Stimulated activated CD4-positive, alpha-beta T cell treated with anti-CD3 and anti-CD28 coated beads, TNF-alpha, amount 100 ng/mL, for 24 hours (primary cell): ENCODE measurements at places on chromosomes 16 and 17.

GRCh38 chr16:55508271-55508921 is 476 bp upstream of the LPCAT2 start:
- no peak for DNase-seq

- DNase-seq, result no peak
Measured at GRCh38 chr17:17540278-17540906, 44.2 kb upstream of the RASD1 start.

DNA sequence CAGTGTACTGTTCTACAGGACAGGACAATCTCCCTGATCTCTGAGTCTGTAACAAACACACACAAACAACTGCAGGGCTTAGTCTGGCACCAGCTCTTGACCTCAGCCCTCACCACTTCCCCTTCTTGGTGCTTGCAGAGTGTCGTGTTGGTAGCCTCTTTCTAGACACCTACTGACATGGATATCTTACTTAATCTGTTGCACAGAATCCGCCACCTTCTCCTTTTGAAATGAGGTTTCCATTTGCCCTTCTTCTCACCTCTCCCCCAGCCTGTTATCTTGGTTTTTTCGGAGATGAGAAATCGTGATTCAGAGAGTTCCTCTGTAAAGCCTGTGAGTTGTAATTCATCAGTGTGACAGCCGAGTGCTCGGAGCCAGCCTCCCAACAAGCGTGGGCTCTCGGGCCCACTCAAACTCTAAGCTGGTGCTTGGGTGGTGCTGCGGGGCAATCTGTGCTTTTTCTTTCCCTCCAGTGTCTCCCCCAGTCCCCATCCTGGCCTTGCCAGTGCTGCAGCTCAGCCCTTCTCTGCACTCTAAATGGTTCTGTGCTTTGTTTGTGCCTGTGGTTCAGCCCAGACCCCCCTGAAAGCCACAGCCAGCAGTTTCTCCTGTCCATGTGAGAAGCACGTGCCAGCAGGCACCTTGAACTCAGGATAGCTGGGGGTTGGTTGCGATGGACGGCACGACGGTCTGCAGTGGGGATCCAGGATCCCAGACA is 28.1 kb downstream of the KIAA0513 start:
- peak; percentile 28 for DNase-seq

DNA sequence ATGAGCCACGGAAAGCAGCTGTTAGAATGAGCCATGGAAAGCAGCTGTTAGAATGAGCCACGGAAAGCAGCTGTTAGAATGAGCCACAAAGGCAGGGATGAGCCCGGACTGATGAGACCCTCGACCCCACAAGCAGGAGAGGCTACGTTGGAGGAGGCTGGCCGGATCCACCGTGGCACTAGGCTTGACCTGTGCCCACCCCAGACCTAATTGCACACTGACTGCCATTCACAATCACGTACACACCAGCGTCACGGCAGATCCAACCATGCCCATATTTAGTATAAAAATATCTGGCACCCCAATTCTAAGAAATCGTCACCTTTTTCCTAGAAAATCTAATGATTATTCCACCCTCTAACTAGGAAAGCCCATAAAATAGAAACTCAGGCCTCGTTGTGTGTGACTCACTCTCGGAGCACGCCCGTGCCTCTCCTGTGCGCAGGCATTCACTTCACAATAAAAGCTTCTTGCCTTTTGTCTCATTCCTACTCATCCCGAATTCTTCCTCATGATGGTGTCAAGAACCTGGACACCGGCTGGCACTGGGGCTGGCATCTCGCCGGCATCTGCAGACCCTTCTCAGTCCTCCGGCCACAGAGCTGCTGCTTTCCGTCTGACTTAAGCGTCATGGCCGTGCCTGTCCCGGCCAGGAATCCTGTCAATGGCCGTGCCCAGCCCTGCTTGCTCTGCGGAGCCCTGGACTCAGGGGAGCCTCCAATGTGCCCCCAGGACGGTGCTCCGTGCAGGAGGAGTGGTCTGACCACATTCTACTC is 5.5 kb upstream of the SECTM1 start:
- no peak for DNase-seq

DNA sequence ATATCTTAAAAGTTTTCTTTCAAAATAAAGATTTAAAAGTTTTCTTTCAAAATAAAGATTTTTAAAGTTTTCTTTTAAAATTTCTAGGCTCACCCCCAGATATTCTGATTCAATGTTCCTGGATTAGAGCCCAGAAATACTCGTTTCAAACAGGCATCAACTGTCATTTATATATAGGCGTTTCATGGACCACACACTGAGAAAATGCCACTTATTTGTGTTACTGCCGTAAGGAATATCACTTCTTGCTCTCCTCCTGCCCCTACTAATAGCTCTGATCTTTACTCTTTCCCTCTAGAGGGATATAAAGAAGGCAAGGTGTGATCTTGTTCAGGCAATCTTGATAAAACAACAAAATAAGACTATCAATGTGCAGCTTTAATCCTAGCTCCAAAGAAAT is 1324.1 kb downstream of the CDH8 start:
- DNase-seq, result no peak

DNA sequence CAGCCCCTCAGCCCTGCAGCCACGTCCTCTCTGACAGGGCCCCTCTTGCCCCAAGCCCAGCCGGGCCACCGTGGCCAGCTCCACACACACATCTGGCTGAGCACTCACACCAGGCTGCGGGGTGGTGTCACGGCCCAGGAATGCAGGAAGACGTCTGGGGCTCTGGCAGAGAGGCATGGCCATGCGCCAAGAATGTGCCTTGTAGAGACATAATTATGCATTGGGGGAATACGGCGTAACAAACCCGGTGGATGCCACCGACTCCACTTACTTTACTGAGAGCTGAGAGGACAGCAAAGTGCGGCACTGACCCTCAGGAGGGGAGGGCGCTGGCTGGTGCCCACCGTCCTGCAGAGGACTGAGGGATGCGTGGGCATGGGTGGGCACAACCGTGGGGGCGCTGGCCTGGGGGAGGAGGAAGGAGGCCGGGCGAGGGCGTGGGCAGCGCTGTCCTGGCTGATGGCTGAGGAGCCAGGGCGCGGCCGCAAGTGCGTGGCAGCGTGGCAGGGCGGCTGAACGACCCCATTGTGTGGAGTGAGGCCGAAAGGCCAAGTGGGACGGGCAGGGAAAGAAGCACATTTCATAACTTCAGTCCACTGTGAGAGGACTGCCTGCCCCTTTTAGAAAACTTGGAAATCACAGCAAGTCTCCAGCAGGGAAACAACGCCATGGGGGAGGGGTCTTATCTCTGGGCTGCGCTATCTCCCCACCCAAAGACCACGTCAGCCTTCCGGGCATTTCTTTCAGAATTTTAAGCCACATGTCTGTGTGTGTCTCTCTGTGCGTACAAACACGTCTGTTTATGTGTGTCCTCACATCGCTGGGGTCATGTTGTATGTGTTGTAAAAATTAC is 30.6 kb downstream of the METRNL start:
- DNase-seq, result no peak

DNA sequence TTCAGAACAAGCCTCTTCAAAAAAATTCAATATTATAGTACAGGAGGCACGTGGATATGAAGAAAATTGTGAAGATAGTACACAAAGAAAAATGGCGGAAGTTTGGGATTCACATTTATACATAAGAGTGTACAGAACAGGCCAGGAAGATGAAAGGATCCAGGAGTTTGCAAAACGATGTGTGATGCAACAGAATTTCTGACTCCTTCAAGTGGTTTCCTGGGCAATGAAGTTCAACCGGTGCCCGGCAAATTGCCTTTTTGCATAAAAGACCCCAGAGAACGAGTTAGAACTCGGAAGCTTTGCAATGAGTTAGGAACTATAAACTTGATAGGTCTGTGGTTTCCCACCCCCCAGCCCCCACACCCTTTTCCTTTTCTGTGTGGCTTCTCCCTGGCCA is 189.1 kb downstream of the SALL1 start:
- no peak for DNase-seq

DNA sequence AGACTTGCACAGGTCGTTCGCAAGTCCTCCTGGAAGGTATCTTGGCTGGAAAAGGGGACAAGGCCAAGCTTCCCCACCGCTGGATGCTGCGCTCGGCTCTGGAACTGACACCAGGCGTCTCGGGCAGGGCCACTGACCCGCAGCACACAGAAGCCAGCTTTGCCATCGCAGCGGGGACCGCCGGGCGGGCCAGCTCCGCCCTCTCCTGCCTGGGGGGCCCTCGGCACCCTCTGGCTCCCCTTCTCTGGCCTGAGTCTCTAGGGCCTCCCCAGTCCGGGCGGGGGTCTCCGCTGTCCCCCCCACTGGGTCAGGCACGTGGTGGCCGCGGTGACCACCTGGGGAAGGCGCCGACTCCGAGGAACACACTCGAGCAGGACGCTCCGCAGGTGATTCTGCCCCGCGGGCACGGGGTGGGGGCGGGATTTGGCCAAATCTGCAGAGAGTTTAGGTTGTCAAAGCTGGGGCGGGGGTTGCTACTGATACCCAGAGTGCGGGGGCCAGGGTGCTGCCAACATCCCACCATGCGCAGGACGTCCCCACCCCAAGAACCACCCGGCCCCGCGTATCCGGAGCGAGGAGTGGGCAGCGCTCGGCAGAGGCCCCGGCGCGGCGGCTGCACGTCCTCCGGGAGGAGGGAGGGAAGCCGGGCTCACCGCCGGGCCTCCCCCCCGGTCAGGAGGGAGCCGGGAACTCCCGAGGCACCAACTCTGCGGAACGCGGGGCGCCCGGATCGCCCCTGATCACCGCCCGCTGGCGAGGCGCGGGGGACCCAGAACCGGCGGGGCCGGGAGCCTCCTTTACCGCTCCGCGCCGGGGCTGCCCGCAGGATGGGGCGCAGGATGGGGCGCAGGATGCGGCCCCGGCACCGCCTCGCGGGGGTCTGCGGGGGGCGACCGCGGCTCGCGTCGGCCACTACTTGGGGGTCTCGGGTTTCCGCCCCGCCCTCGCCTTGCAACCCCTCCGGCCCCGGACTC is 744 bp upstream of the METRNL start:
- no peak for DNase-seq

DNA sequence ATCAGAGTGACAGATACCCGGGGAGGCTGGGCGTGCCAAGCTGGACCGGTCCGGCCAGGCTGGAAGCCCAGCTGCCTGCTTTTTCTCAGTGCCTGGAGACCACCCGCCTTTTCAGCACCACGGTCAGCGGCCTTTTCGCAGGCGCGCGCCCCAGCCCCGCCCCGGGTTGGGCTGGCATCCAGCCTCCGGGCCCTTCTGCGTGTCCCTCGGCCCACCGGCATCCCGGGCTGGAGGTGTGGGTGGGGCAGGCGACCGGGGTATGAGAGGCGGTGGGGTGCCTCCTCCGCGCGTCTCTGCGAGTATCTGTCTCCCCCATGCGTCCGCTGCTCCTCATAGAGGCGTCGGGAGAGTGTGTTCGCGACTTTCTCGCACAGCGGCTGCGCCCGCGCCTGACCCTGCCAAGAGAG is 102.5 kb downstream of the MRM1 start:
- no peak for DNase-seq

DNA sequence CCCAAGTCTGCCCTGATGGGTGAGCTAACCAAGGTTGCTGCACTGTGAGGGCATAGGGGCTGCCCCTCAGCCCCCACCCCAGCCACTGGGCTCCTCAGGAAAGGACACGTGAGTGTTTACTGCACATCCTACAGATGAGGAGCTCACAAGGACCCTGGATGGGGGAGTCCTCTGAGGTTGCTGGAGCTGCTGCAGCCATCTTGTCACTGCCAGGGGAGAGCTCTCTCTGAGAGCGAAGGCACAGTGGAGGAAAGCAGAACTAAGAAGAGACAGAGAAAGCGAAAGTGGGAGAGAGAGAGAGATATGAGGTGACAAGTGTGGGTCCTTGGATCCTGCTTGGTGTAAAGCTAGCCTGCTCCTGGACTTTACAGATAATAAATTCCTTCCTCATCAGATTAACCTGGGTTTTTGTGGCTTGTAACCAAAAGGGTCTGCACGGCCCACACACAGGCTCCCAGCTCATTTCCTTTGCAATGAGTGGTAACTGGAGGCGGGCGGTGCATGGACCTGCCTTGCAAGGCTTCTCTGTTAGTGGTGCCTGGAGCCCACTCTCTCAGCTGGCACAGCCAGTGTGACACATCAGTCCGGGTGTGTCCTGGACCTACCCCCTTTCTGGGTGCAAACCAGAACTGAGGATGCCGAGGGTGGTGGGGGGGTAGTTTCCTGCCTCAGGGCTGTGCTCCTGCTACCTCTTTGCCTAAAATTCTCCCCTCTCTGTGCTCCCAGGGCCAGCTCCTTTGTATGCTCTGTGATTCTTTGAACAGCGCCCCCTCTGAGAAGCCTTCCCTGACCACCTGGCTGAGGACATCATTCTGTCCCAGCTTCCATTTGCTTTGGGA is 14.2 kb downstream of the SNX20 start:
- no peak for DNase-seq

GRCh38 chr17:81599719-81600486 is 37.0 kb downstream of the NPLOC4 start:
- DNase-seq, result no peak

DNA sequence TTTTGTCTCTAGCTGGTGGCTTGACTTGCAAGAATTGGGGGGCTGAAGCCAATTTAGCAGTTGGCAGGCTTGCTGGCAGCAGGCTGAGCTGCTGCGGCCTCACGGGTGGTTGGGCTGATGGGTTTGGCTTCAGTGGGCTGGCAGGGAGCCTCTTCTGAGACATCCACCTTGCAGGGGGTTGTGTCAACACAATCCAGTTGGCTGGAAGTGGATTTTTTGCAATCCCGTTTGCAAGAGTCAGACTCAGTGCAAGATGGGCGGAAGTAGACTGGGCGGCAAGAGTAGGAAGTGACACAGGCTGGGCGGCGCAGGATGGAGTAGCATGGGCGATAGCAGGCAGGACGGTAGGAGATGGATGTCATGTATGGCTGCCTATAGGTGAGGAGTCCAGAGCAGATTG is 1.5 kb downstream of the KRTAP16-1 start:
- no peak for DNase-seq

DNA sequence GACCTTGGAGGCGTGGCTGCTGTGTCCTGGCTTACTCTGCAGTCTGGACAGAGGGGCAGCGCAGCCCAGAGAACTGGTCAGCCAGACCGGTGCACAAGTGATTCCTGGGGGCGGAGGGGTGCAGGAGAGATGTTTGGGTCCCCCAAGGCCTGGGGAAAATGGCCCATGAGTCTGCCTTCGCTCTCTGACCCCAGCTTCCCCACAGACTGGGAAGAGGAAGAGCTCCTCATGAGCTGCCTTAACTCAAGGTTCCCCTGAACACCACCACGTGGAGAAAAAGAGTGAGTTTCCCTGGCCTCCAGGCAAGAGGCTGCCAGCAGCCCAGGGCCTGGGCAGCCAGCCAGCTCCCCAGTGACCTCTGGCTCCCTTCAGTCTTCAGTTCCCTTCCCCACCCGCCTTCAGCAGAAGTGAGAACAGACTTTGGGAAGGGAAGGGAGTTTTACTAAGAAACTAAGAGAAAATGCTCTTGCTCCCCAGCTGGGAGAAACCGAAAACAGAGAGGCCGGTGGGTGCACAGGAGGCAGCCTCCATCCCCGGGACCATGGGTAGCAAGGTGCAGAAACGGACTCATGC is 2.0 kb upstream of the C17orf99 start:
- no peak for DNase-seq

DNA sequence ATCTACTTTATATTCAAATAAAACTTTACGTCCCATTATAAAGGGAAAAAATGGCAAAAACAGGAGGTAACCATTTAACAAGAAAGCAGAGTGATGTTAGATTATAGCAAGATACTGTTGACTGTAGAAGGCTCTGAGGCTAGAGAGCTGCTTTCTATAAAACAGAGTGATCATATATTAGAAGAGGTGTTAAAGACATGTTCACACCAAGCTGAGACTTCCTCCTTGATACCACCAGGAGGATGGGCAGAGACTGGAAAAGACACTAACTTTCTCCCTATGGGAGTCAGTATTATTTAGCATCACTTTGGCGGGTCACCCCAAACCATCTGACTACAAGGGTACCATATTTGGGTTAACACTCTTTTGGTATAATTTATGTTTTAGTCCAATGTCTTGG is 687 bp upstream of the CIITA start:
- DNase-seq, result no peak
